CD8-positive, alpha-beta memory T cell (primary cell): ENCODE measurements at places on chromosomes 1 and 21.

DNA sequence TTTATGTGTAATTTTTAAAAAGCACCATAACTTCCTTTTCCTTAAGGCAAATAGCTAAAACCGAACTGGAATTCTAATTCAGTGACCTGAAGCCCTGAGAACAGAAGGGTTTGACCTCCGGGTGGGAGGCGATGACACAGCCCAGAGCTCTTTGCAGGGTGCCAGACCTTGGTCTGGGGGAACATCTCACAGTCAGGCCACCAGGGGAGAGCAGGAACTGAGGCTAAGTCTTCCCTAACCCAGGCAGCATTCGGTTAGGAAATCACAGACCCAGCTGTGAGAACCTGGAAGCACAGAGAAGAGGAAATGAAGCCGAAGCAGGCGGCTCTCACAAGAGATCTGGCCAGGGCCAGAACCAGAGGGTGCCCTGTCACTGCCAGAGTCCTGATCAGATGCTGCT is 444.8 kb downstream of the TTLL7 start:
- DNase-seq = no peak

DNA sequence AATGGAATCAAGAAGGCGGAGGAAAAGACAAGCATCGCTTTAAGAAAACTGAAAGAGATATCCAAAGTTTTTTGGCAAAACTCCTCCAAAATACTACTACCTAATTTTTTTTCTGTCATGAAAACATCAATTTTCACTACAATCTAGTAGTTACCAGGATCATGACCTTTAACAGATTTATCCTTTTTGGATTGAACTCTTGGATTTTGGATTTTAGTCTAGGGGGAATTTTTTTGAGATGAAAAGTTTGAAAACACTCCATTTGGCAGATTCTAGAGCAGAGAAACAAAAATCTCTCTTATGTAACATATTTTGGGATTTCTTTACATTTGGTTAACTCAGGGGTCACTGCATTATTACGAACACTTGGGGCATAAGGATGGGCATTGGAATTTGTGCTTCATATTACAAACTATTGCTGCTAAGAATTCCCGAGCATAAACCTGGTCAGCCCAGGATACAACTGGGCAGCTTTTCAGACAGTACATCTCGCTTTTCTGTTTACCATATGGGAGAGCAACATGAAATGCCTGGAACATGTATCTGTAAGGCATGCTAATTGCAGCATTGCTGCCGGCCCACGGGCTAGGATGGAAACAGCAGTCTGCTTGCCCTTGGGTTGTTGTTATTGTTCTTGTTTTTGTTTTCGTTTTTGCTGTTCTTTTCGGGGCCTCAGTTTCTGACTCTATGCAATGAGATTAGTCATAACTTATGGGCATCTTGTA is 264.3 kb downstream of the RHOU start:
- DNase-seq = no peak

DNA sequence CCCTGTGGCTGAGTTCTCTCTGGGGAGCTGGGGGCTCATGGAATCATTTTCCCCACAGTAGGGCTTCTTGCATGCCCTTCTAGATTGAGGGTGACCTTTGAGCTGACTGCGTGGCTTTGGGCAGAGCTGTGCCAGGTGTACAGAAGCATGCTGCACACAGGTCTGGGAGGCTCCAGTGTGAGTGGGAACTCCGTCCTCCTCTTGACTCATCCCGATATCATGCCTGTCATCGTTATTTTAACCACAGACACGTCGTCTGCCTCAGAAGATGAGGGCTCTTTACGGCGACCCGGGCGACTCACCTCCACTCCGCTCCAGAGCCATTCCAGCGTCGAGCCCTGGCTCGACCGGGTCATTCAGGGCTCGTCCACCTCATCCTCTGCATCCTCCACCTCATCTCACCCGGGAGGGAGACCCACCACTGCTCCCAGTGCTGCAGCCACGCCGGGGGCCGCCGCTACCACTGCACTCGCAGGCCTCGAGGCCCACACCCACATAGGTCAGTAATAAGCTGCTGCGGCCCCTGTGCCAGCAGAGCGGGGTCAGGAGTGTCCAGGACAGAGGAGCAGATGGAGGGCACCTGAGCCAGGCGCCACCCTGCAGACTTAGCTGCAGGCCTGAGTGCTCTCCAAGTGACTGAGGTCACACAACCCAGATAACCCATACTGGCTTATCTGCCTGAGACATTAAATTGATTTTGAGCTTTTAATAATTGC is 39.8 kb downstream of the DIP2A start:
- no peak for DNase-seq

- DNase-seq = no peak
These were observed 176.5 kb downstream of the PSMG1 start for GRCh38 chr21:39006571-39007311.
